ENCODE measurements at places on chromosomes 13 and 19. TPM values are rescaled to one million over a fixed set of nuclear protein-coding genes. Genes with fewer than 3 reads are reported as not detected.

Gene KIR2DL4
- not detected for polyA plus RNA-seq

Gene SPRED3
- polyA plus RNA-seq = 0.24 TPM

Gene LPAR2
- 3.9 TPM for polyA plus RNA-seq

Gene TNFSF11
- 2.7 TPM for polyA plus RNA-seq

Gene MATK
- polyA plus RNA-seq = 1.6 TPM

Gene SLC25A41
- 0.76 TPM for polyA plus RNA-seq

Gene ZNF154
- 8.0 TPM for polyA plus RNA-seq

Gene SHISA2
- 26.8 TPM for polyA plus RNA-seq

Gene KIRREL2
- 0.39 TPM for polyA plus RNA-seq

Gene COL4A2
- polyA plus RNA-seq = 405 TPM

Gene ZNF382
- 7.2 TPM for polyA plus RNA-seq

Gene ADPRHL1
- polyA plus RNA-seq = 124 TPM

Gene ADGRE3
- not detected for polyA plus RNA-seq

Gene SLC7A10
- polyA plus RNA-seq = 8.0 TPM

Gene SGCG
- 66.2 TPM for polyA plus RNA-seq

Gene CC2D1A
- polyA plus RNA-seq = 13.0 TPM

Gene TMPRSS9
- polyA plus RNA-seq = 0.11 TPM

Gene SIGLECL1
- not detected for polyA plus RNA-seq

Gene RASGRP4
- polyA plus RNA-seq = 1.8 TPM

Gene LMTK3
- polyA plus RNA-seq = 0.70 TPM

Gene ZNF177
- 2.8 TPM for polyA plus RNA-seq

Gene ZNF880
- polyA plus RNA-seq = 16.5 TPM
